Memory B cell (primary cell): ENCODE measurements at places on chromosomes 2 and 18.

- H3K27me3 ChIP-seq = no peaks in the 10 kb centered on the region
- peak within 1 kb of the TSS; percentile 88 for H3K4me3 ChIP-seq
- peak within 1 kb of the TSS; percentile 99 for H3K27ac ChIP-seq
- peaks cover 1% of the 10 kb centered on the region for H3K36me3 ChIP-seq
These were observed at the start of gene CFLAR for GRCh38 chr2:201116115-201116958. Gene CFLAR, plus strand, starts transcription at chr2:201116164. Its CDS starts 13,702 bp downstream, at chr2:201129866.

DNA sequence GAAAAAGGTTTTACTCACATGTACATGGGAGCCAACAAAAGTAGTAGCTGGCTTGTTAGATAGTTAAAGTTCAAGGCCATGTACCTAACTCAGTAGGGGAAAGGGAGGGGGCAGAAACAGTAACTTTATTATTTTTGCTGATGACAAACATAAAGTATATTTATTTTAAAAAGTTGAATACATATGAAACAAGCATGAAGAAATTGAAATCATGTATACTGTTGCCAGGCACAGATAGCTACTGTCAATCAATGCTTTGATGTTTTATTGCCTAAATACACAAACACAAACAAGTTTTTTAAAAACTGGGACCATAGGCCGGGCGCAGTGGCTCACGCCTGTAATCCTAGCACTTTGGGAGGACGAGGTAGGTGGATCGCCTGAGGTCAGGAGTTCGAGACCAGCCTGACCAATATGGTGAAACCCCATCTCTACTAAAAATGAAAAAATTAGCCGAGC, 7.6 kb upstream of the PSD4 start:
- no peak overlapping the region for H3K27ac ChIP-seq
- peaks cover 34% of the 10 kb centered on the region for H3K4me1 ChIP-seq
- no peaks in the 10 kb centered on the region for H3K27me3 ChIP-seq
- H3K4me3 ChIP-seq = no peak overlapping the region
- peaks cover 2% of the 10 kb centered on the region for H3K36me3 ChIP-seq

DNA sequence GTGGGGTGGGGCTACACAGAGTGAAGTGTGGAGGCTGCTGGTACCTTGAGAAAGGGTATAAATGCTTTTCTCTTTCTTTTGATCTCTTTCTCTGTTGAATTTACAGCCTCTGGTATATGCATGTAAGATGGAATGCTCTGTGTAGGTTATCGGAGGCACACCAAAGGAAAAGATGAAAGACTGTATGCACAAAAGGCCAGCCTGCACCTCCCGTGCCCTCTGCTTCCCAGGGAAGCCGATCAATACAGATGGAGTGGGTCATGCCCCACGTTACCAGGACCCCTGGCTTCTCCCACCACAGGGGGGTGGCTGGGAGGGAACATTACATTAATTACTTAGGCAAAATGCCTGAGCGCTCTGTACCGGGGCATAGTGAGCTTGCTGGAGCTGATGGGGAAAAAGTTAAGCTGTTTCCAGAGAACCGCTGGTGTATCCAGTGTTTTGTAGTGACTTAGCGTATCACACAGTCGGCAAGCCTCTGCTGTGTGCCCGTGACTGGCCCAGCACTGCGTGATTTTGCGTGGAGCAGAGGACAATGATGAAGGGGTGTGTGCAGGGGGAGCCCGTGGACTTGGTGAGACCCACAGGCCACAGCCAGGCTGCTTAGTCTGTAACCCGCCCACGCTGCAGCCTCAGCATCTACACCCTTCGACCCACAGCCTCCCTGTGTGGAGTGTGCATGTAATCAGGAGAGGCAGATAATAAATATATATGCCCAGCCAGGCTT, 8.0 kb downstream of the ALLC start:
- no peak for DNase-seq
- H3K4me3 ChIP-seq = no peak overlapping the region
- H3K27ac ChIP-seq = no peak overlapping the region
- peaks cover 11% of the 10 kb centered on the region for H3K27me3 ChIP-seq
- H3K36me3 ChIP-seq = no peaks in the 10 kb centered on the region
- H3K4me1 ChIP-seq = peaks cover 6% of the 10 kb centered on the region

- peaks cover 2% of the 10 kb centered on the region for H3K36me3 ChIP-seq
- no peak for DNase-seq
- H3K27me3 ChIP-seq = no peaks in the 10 kb centered on the region
- H3K4me1 ChIP-seq = no peaks in the 10 kb centered on the region
These were observed 86.7 kb downstream of the NYAP2 start for GRCh38 chr2:225486236-225486635.

DNA sequence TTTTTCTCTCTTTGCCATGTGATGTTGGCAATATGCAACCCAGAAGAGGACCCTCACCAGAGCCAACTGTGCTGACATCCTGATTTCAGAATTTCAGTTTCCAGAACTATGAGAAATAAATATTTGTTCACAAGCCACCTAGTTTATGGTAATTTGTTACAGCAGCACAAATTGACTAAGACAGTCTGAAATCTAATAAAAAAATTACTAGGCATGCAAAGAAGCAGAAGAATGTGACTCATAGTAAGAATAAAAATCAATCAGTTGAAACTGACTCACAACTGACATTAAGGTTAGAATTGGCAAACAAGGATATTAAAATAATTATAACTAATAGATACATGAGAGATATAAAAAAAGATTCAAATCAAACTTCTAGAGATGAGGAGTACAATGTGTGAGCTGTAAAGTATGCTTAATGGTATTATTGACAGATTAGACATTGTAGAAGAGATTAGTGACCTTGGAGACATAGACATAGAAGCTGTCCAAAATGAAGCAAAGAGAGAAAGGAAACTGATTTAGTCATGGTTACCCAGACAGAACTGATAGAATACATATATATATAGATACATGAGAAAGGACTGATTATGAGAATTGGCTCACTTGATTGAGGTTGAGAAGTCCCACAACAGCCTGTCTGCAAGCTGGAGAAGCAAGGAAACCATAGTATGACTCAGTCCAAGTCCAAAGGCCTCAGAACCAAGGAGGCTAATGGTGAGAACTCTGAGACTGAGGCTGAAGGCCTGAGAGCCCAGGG, 27.8 kb upstream of the TTC39C start:
- H3K4me3 ChIP-seq = no peak overlapping the region
- H3K4me1 ChIP-seq = peaks cover 7% of the 10 kb centered on the region
- peaks cover 1% of the 10 kb centered on the region for H3K36me3 ChIP-seq
- peaks cover 1% of the 10 kb centered on the region for H3K27me3 ChIP-seq

GRCh38 chr2:40372283-40372985, 79.5 kb downstream of the SLC8A1 start:
- H3K4me1 ChIP-seq = no peaks in the 10 kb centered on the region
- peaks cover 2% of the 10 kb centered on the region for H3K27me3 ChIP-seq
- H3K4me3 ChIP-seq = no peak overlapping the region
- no peaks in the 10 kb centered on the region for H3K36me3 ChIP-seq
- no peak overlapping the region for H3K27ac ChIP-seq

- H3K4me1 ChIP-seq = no peaks in the 10 kb centered on the region
- no peak for DNase-seq
- no peak overlapping the region for H3K27ac ChIP-seq
- H3K36me3 ChIP-seq = peaks cover 13% of the 10 kb centered on the region
- H3K27me3 ChIP-seq = no peaks in the 10 kb centered on the region
These were observed 279.8 kb downstream of the PTGR3 start for GRCh38 chr18:74929110-74929509.

GRCh38 chr2:239259603-239260298, 141.1 kb downstream of the HDAC4 start:
- peak overlapping the region; percentile 39 for H3K4me3 ChIP-seq
- H3K36me3 ChIP-seq = peaks cover 11% of the 10 kb centered on the region
- peaks cover 16% of the 10 kb centered on the region for H3K27me3 ChIP-seq
- no peak overlapping the region for H3K27ac ChIP-seq
- DNase-seq = no peak
- peaks cover 32% of the 10 kb centered on the region for H3K4me1 ChIP-seq

- H3K27ac ChIP-seq = no peak overlapping the region
- no peaks in the 10 kb centered on the region for H3K36me3 ChIP-seq
- H3K27me3 ChIP-seq = peaks cover 13% of the 10 kb centered on the region
- no peak overlapping the region for H3K4me3 ChIP-seq
- peaks cover 3% of the 10 kb centered on the region for H3K4me1 ChIP-seq
- no peak for DNase-seq
These were observed 267.8 kb downstream of the TNS1 start for GRCh38 chr2:217735034-217735433.

- peaks cover 23% of the 10 kb centered on the region for H3K36me3 ChIP-seq
- H3K4me3 ChIP-seq = no peak overlapping the region
- H3K4me1 ChIP-seq = no peaks in the 10 kb centered on the region
- no peaks in the 10 kb centered on the region for H3K27me3 ChIP-seq
- no peak overlapping the region for H3K27ac ChIP-seq
These were observed 132.3 kb upstream of the ALPP start for GRCh38 chr2:232246245-232246644.

DNA sequence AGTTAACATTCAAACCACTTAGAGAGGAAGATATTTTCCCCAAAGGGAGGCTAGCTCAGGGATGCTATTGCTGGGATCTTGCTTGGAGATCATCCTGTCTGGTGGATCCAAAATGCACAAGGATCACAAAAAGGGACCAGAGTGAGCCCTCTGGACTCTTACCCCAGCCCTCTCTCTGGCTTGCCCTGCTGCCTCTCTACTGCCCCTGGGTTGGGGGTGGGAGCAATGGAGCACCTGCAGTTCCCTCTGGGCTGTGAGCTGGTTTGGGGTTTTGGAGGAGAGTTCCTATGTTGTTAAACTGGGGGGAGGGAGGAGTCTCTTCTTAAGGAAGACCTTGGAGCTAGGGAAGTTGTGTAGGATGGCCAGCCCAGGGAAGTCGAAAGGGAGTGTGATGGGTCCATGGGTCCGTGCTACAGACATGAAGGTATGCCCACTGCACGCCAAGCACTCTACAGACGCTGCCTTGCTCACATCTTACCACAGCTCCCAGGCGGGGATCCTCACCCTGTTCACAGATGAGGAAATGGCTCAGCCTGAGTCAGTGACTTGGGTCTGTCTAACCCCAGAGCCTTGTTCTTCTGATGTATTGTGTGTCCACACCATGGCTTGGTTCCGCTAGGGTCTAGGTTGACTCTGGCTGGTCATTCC, 3.8 kb downstream of the LBH start:
- H3K4me1 ChIP-seq = peaks cover 54% of the 10 kb centered on the region
- H3K36me3 ChIP-seq = peaks cover 32% of the 10 kb centered on the region
- H3K27ac ChIP-seq = peak overlapping the region; percentile 91
- no peaks in the 10 kb centered on the region for H3K27me3 ChIP-seq

DNA sequence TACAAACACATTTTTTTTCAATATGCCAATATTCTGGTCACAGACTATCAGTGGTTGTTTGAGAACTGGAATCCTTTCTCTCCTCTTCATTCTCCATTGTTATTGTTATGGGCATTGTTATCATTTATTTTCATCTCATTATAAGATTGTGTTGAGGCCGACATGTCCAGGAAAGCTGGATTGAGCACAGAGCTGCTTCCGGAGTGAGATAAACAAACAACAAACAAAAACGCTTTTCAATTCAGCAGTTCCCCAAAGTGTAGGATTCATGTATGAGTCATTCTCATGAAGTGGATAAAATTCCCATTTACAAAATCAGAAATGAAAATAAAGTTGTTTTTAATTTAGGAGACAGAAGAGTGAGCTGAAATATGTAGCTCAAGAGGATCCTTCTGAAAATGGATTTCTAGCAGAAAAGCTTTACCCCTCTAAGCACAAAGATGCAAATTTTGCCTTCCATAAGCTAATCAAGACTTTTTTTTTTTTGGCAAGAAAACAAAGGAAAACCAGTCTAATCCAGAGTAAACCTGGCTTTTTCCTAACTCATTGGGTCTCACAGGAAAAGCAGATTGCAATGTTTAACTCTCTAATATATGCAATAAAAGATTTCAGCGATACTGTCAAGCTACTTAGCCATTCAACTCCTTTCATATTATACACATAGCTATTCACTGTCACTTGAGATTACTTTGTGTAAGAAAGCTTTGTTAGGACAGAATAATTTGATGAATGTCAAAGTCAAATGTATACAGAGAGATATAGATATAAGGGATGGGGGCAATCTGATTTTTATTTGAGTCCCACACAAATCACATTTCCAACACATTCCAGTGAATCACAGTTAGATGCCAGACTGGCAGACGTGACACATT, 1441.7 kb upstream of the CELF4 start:
- no peak for DNase-seq
- no peaks in the 10 kb centered on the region for H3K27me3 ChIP-seq

GRCh38 chr18:8008033-8008432, 440.9 kb downstream of the PTPRM start:
- no peak overlapping the region for H3K4me3 ChIP-seq
- H3K36me3 ChIP-seq = no peaks in the 10 kb centered on the region
- no peak for DNase-seq
- no peak overlapping the region for H3K27ac ChIP-seq
- no peaks in the 10 kb centered on the region for H3K4me1 ChIP-seq
- no peaks in the 10 kb centered on the region for H3K27me3 ChIP-seq

DNA sequence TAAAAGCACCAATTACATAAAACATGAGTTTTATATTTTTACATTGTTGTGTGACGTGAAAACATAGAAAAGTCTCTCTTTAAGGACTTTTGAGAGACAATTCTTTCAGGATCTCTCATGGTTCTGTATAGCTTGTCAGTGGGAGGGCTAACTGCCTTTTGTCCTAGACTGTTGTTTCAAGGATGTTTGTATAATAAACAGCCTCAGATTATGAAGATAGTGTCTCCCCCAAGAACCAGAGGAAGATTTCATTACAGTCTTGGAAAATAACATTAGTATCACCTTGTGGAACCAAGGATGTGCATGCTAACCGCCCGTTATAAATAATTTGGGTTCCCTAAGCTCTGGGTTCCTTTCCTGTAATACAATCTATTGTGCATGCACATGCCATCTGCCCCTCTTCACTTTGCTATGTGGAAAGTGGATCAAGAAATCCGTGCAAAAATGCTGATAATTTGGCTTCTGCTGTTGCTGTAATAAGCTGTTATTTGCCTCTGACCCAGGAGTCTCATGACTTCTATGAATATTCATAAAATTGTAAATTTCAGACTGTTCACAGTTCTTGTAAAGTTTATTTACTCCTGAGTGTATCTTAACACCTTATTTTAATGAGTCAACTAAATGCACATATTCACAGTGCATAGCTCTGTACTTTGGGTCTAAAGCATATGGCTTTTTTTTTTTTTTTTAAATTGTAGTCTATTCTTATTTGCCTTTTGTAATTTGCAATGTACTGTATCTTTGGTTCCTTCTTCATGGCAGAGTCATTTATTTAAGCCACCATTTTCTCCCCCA, 265.5 kb downstream of the PTH2R start:
- H3K36me3 ChIP-seq = no peaks in the 10 kb centered on the region
- H3K4me3 ChIP-seq = no peak overlapping the region
- no peaks in the 10 kb centered on the region for H3K27me3 ChIP-seq
- DNase-seq = no peak
- H3K4me1 ChIP-seq = no peaks in the 10 kb centered on the region

GRCh38 chr18:13026583-13027270, 35.6 kb downstream of the CEP192 start:
- H3K4me3 ChIP-seq = no peak overlapping the region
- H3K4me1 ChIP-seq = peaks cover under 1% of the 10 kb centered on the region
- no peak for DNase-seq
- H3K27ac ChIP-seq = no peak overlapping the region
- peaks cover 49% of the 10 kb centered on the region for H3K36me3 ChIP-seq
- no peaks in the 10 kb centered on the region for H3K27me3 ChIP-seq

- no peak overlapping the region for H3K4me3 ChIP-seq
- no peaks in the 10 kb centered on the region for H3K4me1 ChIP-seq
- H3K27ac ChIP-seq = no peak overlapping the region
- no peaks in the 10 kb centered on the region for H3K27me3 ChIP-seq
These were observed 690.7 kb downstream of the LRP1B start for GRCh38 chr2:141440072-141440635.
